ENCODE measurements at places on chromosomes 11 and 22.

DNA sequence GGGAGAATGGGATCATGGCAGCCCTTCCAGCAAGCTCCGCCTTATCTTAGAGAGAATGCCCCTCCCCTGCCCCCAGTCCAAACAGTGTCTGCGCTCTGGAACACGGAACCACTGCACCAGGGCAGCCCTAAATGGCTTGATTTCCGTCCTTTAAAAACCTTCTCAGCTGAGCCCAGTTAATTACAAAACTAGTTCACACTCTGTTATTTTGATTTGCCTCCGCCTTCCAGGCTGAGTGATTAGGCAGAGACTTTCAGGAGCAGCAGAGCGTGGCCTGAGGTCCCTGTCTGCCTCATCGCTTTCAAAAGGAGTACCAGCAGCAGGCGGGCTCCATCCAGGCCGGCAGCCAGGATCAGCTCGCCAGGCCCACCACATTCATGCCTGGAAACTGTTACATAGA is 313.0 kb downstream of the BRD1 start:
- DNase-seq, result no peak

DNA sequence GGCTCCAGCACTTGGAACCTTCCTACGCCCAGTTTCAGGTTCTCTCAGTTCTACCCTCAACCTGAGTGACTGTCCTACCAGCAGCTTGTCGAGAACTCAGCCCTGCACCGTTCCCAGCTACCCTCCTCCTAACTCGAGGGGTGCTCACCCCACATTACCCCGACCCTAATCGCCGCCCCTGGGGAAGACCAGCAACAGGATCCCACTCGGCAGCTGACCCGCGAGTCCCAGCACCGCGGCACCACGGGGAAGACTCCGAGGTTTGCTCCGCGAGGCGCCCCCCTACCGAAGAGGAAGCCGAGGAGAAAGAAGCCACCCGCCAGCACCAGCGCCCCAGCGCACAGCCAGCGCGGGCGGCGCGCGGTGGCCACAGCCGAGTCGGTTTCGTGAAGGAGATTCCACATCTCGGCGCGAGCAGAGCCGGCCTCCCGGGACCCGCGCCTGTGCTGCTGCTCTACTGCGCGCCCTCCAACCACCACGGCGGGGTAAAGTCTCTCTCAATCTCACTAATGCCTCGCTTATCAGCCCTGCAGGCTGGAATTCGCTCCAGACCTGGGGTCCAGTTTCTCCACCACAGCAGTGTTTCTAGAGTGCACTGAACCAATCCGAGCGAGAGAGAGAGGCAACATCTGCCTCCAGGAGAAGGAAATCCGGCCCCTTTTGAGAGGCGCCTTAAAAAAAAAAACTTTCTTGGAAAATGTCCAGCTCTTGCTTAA is at the start of gene FOLH1:
TSS of gene FOLH1 (minus strand) at position 597 of the 716 bp plus-strand sequence. CDS start at position 404, 193 bp downstream.
- DNase-seq, result peak; percentile 62

GRCh38 chr11:74791333-74792100 is 42.9 kb downstream of the RNF169 start:
- no peak for DNase-seq

GRCh38 chr11:2728128-2728662 is 28.4 kb upstream of the KCNQ1OT1 start:
- no peak for DNase-seq

DNA sequence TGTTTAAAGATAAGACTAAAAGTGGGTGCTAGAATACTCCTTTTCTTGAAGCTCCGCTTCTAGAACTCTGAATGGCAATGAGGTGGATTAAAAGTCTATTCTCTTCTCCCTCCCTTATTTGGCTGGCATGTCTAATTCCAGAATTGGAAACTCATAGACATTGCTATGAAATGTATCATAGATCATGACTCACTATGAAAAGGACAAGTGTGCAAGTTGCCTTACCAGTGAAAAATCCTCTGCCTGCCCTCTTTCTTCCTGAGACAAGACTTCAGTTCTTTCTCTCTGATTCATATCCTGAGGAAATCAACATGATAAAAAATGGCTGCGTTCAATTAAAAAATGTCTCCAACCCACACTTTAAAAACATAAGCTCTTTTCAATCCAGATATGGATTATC is 73.2 kb upstream of the BLID start:
- DNase-seq, result no peak

DNA sequence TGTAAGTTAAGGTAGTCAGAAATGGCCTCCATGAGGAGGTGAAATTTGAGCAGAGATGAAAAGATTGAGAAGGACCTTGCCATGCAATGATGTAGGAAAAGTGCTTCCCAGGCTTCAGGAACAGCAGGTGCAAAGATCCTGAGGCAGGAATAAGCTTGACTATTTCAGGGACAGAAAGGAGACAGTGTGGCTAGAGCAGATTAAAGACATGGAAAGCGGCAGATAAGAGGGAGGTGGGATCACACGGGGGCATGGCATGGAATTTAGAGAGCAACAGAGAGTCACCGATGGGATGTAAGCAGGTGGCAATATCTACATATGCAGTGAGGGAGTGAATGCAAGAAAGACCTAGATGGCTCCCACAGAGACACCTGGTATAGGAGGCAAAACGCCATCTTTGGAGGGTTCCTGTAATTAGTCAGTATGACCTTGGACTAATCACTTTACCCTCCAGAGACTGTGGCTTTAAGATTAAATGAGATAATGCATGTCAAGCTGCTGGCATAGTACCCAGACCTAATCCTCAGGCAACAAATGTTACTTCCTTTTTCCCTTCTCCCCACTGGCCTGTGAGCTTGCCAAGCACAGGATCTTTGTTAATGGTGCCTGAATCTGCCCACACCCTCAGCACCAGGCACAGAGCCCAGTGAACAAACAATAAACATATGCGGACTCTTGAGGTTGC is 24.6 kb upstream of the ACER3 start:
- DNase-seq, result no peak

DNA sequence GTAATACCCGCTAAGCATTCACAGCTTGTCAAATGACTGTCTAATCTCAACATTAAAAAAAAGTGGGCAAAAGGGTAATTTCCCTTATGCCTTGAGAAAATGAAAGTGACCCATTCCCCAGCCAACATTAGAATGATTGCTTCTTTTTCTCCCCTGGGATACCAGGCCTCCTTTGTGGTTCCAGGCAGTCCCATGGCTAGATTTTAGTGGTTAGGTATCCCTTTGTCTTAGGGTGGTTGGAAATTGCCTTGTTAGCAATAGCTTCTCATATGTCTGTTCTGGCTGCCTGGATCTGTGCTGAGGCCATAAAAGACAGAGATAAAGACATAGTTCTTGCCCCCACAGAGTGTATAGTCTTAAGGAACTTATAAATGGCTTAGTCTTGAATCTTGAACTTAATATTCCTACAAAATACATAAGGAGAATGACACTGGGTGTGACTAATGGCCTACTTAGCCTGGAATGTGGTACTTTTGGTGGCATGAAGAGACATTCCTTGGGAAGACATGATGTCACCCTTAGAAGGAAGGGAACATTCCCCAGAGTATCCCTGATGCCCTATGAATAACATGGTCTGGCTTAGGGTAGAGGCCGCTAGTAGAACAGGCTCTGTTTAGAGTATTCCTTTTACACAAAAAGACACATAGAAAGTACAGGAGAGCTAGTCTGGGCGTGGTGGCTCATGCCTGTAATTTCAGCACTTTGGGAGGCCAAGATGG is 90.3 kb downstream of the ZBTB16 start:
- no peak for DNase-seq
